AG10803 (cell line): ENCODE measurements at places on chromosomes 1 and 21.
A peak's percentile ranks its signal among the peaks of the same experiment; 100 is the strongest.

- DNase-seq, result no peak
Measured at GRCh38 chr1:5945445-5945844, 46.8 kb downstream of the NPHP4 start.

- no peak for DNase-seq
Measured at GRCh38 chr1:30648408-30649000, 74.9 kb downstream of the MATN1 start.

GRCh38 chr1:236882678-236883077, 87.6 kb downstream of the MTR start:
- no peak for DNase-seq

DNA sequence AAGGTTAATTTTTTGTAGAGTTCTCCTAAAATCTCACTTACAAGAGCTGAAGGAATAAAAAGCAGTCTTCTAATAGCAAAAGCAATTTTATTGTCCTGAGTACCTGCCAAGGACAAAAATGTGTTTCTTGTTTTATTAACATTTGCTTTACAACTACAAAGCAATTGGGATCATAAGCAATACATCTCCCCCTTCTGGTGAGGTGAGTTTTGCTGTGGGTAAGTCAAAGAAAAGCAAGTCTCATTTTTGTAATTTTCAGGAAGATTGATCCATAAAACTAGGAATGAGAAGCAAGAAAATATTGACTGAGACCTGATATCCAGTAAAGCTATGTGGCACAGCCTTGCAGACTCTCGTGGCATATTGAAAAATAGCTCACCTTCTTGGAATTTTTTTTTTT, 2162.7 kb downstream of the NCAM2 start:
- no peak for DNase-seq

GRCh38 chr1:221644145-221644448, 97.8 kb downstream of the DUSP10 start:
- DNase-seq, result no peak

DNA sequence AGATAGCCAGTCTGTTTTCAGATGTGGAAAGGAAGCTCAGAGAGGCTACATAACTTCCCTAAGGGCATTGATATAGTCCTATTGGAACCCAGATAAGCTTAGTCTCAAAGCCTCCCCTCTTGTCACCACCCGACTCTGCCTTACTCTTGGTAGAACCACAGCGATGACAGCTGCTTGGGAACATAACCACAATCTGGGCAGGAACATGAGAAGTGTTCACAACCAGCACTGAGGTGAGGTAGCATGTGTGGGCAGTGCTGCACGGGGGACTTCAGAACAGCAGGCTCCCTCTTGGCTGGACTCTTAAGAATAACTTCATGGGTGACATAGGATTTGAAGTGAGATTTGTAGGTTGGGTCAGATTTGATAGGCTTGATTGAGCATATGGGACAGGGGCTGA, 9.3 kb upstream of the S100A10 start:
- DNase-seq, result no peak

DNA sequence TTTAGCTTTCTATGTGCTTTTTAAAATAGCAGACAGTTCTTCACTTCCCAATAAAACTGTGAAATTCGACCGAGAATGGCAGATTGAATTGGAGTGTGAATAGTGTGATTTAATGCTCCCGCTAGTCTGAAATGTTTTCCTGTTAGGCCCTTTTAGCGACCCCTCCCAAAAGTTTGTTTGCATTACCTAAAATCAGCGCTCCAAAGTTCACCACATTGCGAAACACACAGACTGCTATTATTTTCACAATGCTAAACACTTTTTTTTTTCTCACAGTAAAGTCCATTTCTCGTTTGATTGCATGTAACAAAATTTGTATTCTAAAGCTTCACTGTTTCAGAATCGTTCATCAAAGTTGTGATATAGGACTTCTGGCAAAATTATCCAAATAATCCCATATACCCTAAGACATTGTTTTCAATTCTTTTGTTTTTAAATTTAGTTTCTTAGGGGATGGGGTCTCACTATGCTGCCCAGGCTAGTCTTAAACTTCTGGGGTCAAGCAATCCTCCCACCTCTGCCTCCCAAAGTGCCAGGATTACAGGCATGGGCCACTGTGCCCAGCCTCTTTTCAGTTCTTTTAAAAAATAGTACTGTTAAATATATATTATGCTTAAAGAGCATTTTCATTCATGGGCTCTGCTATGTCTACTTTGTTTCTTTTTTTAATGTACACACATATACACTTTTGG, 76.5 kb upstream of the USH2A start:
- DNase-seq, result no peak

- no peak for DNase-seq
Measured at GRCh38 chr1:164781972-164782371, 223.0 kb downstream of the PBX1 start.

DNA sequence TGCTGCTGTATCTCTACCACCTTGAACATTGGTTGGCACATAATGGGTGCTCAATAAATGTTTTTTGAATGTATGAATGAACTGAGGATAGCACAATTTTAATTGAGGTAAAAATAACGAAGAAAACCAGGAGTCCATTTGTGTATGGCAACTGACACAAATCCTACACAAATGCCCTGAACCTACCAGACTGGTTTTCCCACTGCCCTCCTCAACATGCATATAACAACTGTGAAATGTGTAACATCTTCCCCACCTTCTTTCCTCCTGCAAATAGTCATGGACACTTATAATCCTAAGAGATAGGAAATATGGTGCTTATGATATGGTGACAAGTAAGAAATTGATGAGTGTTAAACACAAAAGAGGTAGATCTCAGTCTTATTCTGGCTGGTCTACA, 9.9 kb upstream of the LMO4 start:
- DNase-seq, result no peak

DNA sequence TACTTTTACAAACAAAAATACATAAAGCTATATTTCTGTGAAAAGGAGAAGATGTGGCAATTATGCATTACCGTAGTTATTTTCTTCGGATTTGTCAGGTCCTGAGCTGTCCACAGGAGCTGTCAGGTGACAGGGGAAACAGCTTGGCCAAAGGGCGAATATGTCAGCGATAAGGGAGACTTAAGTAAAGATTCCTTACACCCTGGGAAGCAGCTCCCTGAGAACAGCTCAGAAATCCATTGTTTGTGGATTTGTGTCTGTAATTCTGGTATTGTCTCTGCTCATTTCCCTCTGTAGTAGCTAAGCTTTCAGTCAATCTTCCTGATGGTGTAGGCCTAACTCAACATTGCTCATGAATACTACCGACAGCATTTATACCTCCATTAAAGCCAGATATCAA, 7.1 kb upstream of the CD34 start:
- DNase-seq, result no peak

- no peak for DNase-seq
Measured at GRCh38 chr1:219773775-219774174, 154.6 kb downstream of the SLC30A10 start.

DNA sequence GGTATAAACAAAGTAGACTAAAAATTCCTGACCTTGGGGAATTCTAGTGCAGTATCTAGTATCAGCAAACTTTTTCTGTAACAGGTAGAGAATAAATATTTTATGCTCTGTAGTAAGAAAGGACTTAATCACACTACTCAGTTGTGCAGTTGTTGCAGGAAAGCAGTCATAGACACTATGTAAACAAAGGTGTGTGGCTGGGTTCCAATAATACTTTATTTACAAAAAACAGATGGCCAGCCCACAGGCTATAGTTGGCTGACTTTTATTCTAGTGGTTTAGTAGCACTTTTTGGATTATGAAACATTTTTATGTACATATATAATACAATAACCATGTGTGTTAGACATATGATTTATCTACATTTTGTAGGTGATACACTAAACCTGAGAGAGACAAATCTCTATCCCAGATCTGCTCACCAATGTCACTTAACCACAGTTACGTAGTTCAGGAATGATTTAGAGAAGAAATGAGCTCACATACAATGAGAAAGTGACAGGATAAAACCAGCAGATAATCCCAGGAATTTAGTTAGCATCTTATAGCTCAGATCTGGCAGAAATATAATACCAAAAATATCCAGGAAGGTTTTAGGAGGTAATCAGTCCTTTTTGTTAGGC, 56.1 kb downstream of the MIER1 start:
- peak; percentile 46 for DNase-seq

DNA sequence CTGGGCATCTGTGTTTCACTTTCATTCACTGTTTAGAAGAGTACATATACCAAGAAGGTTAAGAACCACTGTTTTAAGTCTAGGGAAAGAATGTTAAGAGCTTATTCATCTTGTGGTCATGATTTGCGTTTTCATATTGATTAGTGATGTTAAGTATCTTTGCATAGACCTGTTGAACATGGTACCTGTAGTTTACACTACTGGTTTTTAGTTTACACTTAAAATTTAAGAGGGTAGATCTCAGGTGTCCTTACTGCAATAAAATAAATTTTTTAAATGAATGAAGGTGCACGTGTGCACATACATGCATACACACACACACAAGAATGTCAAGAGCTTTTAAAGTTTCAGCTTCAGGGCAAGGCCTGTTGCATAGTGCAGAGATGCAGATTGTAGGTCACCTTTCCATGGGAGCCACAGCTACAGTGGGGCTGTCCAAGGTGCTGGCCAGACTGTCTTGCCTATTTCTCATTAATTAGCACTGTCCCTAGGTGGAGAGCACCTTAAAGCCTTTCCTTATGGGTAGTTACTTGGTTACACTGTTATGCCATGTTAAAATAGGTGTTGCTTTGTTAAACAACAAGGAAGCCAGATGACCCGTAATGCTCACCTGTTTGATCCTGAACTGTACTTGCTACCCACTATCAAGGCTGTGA, 543.0 kb upstream of the DAB1 start:
- no peak for DNase-seq

GRCh38 chr1:54273092-54273794, 73.3 kb downstream of the MRPL37 start:
- DNase-seq, result peak; percentile 93

GRCh38 chr21:21508859-21509258, 510.6 kb downstream of the NCAM2 start:
- DNase-seq, result peak; percentile 0

DNA sequence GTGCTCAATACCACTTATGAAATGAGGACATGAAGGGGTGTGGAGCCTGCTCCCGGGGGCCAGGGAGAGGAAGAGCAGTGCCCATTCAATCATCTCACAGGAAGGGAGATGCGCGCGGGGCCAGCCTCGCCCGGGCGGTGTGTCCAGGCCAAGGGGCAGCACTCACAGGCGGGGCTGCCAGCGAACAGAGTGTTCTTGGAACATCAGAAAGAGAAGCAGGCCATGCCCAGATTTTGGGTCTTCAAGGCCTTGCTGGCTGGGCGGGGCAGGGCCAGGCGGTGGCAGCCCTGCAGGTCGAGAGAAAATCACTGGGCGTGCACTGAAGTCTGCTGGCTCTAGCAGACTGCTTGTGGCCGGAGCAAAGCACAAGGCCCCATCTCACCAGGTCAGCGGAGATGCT, 168.6 kb downstream of the PRDM16 start:
- no peak for DNase-seq

DNA sequence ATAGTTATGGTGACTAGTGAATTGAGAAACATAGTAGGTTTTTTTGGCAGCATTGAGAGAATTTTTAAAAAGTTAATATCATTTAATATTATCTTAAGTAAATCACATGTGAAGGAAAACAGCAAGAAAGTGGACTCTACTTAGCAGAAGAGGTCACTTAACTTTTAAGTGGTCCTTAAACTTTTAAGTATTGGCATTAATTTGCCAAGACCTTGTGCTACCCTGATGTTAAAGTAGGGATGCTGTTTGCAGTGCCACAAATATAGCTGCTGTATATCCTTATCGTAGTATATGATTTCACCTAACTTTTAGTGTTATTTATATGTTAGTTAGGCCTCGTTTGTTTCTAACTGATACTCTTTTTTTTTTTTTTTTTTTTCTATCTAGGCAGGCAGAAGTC, 40.2 kb downstream of the SMG7 start:
- no peak for DNase-seq

DNA sequence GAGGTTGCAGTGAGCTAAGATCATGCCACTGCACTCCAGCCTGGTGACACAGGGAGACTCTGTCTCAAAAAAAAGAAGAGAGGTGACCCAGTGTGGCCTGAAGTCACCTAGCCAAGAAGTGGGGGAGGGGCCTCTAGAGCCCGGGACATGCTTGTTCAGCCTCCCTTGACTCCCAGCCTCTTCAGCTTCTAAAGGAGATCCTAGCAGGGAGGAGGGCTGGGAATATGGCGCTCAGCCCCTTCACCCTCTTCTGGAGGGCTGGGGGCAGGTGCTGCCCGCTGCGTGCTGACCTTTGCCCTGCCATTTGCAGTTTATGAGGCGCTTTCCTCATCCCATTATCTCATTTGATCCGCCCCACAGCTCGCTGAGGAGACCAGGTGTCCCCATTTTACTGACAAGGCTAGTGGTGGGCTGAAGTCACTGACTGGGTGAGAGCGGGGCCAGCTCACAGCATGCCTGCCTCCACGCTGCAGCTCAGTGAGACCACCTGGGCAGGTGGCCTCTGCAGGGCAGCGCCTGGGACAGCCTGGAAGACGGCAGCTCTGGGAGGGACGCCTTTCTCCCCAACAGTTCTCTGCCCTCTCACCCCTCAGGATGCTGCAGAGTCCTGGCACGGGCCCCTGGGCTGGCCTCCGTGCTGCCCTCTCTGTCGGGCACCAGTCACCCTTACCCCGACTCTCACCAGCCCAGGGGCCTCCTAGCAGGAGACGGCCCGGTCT, 7.5 kb downstream of the ELF3 start:
- DNase-seq, result no peak

- no peak for DNase-seq
Measured at GRCh38 chr1:9251501-9251900, 16.9 kb downstream of the H6PD start.

- DNase-seq, result no peak
Measured at GRCh38 chr1:32892368-32893197, 6.3 kb downstream of the HPCA start.

- no peak for DNase-seq
Measured at GRCh38 chr1:33436557-33437285, 5.8 kb upstream of the PHC2 start.

- no peak for DNase-seq
Measured at GRCh38 chr21:46442938-46443337, 15.8 kb upstream of the DIP2A start.

GRCh38 chr1:101278238-101278637, 41.4 kb downstream of the S1PR1 start:
- DNase-seq, result no peak

- no peak for DNase-seq
Measured at GRCh38 chr1:157234705-157235273, 96.6 kb upstream of the ETV3 start.
